ENCODE measurements at places on chromosomes 16 and 17.

DNA sequence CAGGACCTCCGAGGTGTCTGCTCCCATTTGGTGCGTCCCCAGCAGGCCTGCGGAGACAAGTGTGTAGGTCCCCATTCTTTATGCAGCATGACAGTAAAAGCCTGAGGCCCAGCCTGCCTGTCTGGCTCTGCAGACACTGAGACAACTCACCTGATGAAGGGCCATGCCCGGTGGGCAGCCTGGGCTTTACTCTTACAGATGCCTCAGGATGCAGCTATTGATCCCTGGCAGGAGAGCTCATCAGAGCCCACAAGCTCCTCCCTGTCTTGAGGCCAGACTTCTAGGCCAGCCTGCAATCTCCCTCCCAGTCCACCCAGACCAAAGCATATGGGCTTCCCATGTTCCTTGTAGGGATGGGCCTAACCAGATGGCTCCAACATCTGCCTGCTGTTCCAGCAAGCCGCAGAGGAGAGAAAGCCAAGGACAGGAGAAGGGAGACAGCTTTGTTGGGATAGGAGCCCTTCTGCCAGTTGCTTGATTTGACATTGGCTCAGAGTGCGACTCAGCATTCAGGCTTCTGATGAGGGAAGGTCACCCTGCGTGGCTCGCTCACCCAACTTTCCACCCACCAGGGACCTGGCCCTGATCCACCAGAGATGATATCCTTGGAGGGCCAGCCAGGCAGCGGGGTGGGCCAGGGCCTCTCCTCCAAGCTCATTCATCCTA lies 87.5 kb downstream of the SOCS1 start:
- DNase-seq: no peak

- no peak for DNase-seq
These were observed 44.9 kb upstream of the CAPN15 start for GRCh38 chr16:482468-483185.

DNA sequence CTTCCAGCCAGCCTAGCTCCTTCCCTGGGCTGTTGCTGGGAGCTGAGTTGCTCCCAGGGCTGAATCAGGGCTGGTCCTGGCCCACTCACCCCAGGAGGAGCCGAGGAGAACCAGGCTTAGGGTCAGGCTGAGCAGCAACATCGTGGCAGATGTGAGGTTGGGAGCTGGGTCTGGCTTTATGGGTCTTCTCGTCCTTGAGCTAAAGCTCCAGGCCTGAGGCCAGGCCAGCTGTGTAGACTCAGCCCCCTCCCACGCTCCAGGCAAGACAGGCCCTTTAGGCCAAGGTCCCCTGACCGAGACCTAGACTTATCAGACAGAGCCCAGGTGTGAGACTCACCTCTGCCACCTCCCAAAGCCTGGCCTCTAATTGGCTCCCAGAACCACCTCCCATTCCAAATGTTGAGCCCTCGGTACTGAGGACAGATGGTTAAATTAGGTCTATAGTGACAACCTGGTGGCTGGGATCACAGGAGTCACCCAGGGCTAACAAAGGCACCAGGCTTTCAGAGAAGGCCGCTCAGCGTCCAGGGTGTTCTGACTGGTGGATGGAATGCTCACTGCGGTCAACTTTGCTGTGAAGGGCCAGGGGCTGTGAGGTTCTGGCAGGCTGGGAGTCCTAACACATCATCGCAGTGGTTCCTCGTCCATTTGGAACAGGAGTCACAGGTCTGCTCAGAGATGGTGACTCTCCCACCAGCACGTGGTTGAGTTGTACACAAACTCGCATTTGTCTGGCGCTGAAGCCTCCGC lies at the start of gene CTRL:
CTRL (minus strand) TSS at position 151 of the 750 bp plus-strand sequence; CDS start at position 141, 10 bp downstream.
- no peak for DNase-seq

GRCh38 chr16:85369741-85370528 lies 243.2 kb upstream of the GSE1 start:
- no peak for DNase-seq

GRCh38 chr17:77147357-77147801 lies 6.6 kb downstream of the SEC14L1 start:
- DNase-seq: no peak

DNA sequence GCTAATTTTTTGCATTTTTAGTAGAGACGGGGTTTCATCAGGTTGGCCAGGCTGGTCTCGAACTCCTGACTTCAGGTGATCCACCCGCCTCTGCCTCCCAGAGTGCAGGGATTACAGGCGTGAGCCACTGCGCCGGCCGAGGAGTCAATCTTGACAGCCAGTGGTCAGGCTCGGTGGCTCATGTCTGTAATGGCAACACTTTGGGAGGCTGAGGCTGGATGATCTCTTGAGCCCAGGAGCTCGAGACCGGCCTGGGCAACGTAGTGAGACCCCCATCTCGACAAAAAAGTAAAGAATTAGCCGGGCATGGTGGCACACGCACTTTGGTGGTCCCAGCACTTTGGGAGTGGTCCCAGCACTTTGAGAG lies 608 bp upstream of the PGS1 start:
- no peak for DNase-seq

- no peak for DNase-seq
These were observed 684 bp upstream of the RSAD1 start for GRCh38 chr17:50477976-50478375.
